Left lobe of liver (tissue), 2 donors: ENCODE measurements at places on chromosomes 13 and 19.

GRCh38 chr19:33441277-33441699 is 67.8 kb downstream of the CEBPG start:
- peak; percentile 42 for DNase-seq

DNA sequence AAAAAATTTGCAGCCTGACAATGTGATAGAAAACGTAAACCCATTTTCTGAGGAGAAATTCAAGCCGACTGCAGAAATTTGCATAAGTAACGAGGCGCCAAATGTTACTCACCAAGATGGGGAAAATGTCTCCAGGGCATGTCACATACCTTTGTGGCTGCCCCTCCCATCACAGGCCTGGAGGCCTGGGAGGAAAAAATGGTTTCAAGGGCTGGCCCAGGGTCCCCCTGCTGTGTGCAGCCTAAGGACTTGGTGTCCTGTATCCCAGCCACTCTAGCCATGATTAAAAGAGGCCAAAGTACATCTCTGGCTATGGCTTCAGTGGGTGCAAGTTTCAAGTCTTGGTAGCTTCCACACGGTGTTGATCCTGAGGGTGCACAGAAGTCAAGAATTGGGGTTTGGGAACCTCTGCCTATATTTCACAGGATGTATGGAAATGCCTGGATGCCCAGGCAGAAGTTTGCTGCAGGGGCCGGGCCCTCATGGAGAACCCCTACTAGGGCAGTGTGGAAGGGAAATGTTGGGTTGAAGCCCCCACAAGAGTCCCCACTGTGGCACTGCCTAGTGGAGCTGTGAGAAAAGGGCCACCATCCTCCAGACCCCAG is 1842.3 kb downstream of the PCDH9 start:
- DNase-seq: no peak

DNA sequence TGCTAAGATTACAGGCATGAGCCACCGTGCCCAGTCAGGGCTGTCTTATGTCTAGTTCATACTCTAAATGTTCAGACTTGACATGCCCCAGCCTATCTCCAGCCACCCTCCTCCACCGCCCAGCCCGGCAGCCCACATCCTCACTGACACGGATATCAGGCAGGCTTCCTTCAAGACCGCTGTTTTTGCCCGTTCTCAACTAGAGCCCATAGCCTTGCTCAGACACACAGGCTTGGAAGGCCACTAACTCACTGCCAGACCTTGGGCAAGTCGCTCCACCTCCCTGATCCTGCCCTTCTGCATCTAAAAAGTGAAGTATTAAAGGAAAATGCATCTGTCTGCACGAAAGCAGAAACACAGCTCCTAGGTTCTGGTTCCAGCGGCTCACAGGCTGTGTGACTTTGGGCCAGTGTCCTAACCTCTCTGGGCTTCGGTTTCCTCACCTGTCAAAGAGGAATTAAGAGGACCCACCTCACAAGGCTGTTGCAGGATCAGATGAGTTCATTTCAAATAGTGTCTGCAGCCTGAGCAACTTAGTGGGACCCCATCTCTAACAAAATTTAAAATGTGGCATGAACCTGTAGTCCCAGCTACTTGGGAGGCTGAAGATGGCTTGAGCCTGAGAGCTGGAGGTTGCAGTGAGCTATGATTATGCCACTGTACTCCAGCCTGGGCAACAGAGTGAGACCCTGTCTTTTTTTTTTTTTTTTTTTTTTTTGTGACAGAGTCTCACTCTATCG is 14.5 kb upstream of the CERS4 start:
- no peak for DNase-seq

GRCh38 chr13:67001363-67001762 is 228.8 kb downstream of the PCDH9 start:
- DNase-seq: no peak

DNA sequence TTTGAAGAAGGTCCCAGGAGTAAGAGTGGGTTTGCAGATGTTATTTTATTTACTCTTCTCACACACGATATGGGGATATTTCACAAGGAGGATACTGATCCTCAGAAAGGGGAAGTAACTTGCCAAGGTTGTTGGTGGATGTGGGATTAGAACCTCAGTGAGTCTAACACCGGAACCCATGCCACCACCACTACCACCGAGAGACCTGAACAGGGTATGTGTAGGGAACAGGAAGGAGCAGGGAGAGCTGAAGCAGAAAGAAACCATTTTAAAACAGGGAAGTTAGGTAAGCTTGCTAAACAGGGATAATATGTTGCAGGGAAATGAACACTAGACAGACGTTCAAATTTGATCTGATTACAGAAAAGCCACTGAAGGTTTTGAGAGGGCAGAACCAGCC is 11.6 kb upstream of the CEACAM3 start:
- no peak for DNase-seq

- DNase-seq: no peak
Measured at GRCh38 chr19:47156861-47157430, 26.3 kb downstream of the SAE1 start.

- no peak for DNase-seq
Measured at GRCh38 chr13:66895780-66896179, 334.4 kb downstream of the PCDH9 start.

GRCh38 chr19:48646722-48647216 is 782 bp upstream of the CA11 start:
- no peak for DNase-seq

DNA sequence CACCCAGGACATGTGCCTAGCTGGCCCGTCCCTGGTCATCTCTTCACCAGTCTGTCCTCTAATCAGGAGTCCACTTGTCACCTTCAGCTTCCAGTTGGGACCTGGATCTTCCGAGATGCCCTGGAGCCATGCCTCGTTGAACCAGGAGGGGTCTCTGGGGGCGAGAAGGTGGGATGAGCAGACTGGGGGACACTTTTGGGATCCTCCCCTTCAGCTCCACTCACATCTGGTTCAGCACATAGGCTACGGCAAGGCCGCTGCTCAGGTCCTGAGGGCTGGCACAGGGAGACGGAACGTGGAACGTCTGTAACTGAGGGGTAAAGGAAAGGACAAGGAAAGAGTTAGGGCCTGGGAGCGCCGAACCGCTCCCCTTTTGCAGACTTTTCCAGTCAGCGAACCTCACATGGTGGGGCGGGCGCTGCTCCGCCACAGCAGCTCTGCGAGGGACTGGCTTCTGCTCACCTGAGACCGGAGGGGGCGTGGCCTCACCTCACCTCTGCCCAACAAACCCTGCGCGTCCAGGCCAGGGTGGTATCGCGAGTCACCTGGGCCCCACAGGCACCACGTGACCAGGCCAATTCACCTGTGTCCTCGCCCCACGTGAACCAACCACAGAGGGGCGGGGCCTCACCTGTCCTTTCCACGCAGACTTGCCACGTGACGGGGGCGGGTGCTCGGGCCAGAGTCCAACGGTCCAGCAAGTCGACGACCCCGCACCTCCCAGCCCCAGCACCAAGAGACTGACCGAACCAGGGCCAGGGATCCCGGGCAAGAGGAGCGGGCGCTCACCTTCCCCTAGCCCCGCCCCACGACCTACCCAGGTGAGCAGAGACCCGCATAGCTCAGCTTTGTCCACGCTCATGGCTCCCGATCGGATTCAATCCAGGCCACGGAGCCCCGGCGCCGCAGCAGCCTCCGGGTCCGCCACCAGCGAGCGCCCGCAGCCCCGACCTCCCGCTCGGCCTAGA is at the start of gene HOOK2:
Gene HOOK2 (minus strand): TSS at position 965 of the 968 bp plus-strand sequence. CDS start 103 bp downstream, at position 862.
- DNase-seq: peak; percentile 89

- no peak for DNase-seq
Measured at GRCh38 chr19:32437096-32437495, 31.5 kb downstream of the DPY19L3 start.

DNA sequence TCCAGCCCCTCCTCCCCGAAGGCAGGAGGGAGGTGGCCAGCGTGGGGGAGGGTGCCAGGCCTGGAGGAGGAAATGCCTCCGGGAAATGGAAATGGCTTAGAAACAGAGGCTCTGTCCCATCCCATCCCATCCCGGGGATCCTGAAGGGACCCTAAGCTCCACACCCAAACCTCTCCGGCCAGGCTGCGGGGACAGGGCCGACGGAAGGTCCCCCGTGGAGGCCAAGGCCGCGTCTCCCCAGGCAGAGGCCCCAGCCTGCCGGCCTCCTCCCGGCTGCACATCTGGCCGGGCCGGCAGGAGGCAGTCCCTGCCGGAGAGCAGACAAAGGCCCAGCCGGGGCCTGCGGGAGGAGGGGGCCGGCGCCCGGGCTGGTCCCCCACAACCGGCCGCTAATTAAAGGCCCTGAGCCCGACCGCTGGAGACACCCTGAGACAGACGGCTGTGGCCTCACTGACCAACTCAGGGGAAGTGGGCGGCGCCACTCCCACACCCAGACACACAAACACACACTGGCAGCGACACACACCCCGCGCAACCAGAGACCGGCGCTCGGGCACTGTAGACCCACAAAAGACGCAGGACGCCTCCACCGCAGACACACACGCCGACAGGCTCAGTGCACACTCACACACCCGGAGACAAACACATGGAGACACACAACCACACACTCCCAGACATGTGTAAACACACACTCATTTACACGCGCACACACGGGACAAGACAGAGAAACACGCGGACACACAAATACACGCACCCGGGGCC is 1.1 kb downstream of the ADAMTS10 start:
- peak; percentile 70 for DNase-seq

DNA sequence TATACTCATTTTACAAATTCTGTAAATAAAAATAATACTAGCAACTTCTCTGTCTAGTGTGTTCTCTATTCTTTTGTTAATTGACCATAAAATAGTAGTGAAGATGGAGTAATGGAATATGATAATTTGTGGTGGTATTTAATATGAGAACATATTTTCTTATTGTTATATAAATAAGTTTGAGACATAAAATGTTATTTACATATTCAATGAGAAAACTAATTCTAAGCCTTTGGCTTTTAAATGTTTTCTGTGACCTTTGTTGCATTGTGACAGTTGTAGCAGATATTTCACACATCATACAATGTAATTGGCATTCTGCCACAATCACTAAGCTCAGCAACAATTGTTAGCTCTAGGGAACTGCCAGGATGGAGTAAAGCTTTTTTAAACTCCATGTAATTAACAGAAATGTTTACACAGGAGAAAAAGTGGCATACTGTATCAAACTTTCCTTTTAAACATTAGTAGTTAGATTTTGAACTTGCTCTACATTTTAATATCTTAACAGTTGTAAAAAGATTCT is 562.1 kb upstream of the PCDH9 start:
- DNase-seq: no peak

GRCh38 chr13:72774019-72774418 is 7.7 kb downstream of the DIS3 start:
- no peak for DNase-seq

DNA sequence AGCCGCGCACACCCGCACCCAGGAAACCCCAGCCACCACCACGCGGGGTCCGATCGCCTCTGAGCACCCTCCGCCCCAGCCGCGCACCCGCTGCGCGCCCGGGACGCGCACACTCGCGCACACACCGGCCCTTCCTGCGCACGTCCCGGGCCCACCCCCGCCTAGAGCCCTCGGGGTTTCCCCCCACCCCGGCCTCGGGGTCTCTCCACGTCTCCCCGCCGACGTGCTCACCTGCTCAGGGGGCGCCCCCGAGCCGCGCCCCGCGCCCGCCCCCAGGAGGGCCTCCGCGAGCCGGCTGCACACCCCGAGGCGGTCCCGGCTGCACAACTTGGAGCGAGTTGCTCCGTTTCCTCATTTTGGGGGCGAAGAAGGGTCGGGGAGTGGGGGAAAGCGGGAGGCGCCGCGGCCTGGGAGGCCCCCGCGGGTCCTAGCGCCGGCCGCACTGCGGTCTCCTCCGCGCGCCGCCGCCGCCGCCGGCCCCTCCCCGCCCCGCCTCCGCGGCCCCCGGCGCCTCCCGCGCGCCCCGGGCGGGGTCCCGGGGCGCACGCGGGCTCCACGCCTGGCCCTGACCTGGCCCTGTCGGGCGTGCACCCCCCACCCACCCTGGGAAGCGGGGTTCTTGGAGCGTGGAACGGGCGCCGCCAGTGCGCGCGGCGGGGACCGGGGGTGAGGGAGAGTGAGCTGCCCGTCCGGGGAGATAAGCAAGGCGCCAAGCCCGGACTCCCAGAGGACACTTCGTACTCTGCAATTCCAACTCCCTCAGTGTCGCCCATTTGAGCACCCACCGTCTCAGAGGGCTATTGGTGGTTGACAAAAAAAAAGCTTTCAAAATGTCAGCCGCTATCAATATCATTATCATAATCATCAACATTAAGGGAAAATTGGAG is at the start of gene MATK:
Gene MATK (minus strand): TSS at position 444 of the 887 bp plus-strand sequence. CDS start 1,246 bp downstream, outside the sequence.
- DNase-seq: no peak

DNA sequence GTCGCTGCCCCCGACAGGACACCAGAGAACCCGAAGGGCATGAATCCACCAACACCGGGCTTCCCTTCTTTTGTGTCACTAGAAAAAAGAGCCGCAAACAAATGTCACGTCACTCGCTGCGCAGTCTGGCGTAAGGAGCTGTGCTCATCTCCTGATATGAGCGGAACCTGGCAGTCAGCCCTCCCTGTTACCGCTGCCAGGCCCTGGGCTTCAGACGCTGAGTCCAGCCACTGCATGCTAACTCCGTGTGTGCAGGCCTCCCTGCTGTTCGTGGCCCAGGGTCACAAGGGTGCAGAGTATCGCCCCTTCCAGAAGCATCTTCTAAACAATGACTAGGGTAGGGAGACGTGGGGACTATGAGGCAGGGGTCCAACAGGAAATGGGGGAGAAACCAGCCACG is 71.3 kb downstream of the SLC7A1 start:
- DNase-seq: no peak

DNA sequence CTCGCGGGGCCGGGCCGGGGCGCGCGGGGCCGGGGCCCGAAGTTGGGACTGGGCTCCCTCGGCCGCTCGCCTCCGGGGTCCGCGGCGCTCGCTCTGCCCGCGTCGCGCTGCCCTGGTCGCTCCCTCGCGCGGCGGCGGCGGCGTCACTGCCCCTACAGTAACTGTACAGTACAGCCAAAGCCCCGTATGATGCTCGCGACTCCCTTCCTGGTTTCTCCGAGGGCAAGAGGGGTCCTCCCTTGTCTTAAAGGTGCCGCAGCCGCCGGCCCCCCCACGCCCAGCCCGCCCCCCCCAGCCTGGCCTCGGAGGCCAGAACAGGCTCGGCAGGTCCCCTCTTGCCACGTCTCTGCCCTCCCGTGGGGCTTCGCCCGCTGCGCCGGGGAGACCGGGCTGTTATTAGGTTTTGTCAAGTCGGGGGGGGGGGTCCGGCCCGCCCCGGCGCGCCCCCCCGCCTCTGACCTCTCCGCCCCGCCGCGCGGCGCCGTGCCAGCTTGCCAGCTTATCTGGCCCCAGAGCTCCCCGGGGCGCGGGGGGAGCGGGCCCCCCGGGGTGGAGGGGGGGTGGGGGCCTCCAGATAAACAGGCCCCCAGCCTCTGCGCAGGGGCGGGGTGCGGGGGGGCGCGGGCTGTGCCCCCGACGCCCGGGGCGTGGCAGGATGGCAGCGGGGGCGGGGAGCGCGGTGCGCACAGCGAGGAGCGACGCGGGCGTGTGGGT is at the start of gene ZBTB7A:
Gene ZBTB7A (minus strand): TSS at position 218 of the 714 bp plus-strand sequence. CDS start 11,667 bp downstream, outside the sequence.
- peak; percentile 80 for DNase-seq
